ENCODE measurements at places on chromosomes 5 and 9.

DNA sequence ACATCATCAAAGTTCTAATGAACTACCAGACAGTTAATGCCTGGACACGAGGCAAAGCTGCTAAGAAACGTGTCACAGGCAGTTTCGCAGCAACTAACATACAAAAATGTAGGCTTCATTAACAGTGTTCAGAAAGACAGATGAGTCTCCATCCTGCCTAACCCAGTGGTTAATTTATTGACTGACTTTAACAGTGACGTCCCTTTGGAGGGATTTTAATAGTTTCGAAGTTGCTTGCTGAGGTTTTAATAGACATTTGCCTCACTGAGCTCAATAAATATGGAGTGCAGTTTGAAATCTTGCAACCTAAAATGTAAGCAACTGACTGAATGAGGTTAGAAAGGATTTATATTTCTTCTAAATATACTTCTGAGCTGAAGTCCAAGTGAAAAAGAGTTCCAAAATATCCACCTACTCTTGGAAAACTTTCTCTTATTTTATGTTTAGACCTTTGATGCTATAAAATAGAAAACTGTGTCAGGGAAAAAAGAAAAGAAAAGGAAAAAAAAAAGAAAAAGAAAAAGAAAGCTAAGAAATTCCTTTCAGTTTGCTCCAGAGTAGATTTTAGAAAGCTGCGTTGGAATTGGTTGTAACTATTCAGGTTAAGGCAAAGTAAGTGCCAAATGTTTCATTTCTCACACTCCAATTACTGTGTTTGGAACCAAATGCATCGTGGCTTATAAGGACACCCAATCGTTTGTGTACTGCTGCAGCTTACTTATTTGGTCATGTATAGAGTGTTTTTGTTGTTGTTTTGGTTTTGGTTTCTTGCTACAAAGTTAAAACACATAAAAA is 2016.6 kb downstream of the MAT2B start:
- no peak for DNase-seq

DNA sequence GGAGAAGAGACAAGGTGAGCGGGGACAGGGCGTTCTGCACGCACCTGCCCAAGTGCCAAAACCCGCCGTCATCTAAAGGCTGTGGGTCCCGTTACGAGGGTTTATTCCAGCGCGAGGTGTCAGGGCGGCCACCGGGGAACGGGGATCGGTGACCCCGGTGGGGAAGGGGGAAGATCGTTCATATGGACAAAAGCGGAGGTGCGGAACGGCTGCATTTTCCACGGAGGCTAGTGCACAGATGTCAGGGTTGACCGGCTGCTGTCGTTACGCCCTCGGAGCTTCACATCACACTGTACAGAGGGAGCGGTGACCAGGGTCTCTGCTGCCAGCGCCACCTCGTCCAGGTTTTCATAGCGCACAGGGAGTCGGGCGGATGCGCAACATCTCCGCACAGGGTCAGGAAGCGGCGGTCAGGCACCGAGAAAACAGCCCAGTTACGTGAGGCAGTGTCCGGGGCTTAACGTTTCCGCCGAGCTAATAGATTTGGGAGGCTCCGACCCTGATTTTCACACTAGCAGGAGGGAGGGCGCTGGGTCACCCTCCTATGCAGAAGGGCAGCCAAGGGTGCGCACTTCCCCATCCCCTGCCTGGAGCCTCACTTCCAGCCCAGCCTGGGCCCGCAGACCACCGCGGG is 13.5 kb downstream of the BTNL9 start:
- no peak for DNase-seq

- DNase-seq: no peak
Observed at GRCh38 chr5:56412601-56413379, 179.7 kb upstream of the ANKRD55 start.

DNA sequence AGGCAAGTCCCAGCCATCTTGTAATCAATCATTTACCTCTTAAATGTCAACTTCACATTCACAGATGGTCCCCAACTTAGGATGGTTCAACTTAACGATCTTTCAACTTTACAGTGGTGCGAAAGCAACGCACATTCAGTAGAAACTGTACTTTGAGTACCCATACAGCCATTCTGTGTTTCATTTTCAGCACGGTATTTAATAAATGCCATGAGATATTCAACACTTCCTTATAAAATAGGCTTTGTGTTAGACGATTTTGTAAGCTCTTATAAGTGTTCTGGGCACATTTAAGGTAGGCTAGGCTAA is 47.1 kb upstream of the ANGPTL2 start:
- no peak for DNase-seq

GRCh38 chr5:112012104-112012503 is 255.1 kb upstream of the NREP start:
- DNase-seq: no peak

DNA sequence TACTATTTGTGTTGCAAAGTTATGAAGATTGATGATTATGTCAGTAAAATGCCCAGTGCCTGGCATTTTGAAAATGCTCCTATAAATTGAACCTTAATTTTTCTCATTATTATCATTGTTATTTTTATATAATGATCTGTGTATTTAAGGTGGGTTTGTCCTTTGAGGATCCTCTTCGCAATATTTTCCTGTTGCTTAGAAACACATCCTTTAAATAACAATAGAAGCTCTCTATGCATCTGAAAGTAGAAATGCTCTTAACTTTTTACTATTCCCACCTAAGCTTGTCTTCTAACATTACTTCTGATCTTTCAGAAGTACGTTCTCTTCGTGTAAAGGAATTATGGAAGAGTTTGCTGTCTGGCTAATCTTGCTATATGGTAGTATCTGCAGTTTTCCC is 214.7 kb upstream of the TLX3 start:
- DNase-seq: no peak

GRCh38 chr9:131645078-131645776 is 94.6 kb downstream of the RAPGEF1 start:
- DNase-seq: no peak

- no peak for DNase-seq
Observed at GRCh38 chr5:1262381-1262780, 32.5 kb downstream of the TERT start.

DNA sequence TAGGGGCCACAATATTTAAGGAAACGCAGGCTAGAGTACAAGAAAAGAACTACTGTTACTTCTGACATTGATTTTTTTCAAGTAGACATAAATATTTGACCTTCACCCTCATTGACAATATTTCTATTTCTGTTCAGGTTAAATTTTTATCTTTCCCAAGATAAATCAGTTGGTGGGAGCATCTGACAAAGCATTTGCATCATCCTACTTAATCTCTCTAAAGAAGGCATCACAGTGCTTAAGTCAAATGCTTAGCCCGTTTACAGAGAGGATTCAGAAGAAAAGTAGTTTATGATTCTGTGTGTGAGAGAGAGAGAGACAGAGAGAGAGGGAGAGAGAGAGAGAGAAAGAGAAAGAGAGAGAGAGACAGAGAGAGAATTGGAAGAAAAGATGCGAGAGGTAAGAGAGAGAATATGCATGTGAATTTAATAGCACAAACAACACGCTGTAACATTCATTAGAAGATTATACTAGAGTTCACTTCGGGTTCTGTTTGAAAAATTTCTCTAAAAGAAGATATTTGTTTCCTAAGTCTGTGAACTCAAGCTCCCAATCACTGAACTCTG is 1093.3 kb upstream of the CDH6 start:
- no peak for DNase-seq

DNA sequence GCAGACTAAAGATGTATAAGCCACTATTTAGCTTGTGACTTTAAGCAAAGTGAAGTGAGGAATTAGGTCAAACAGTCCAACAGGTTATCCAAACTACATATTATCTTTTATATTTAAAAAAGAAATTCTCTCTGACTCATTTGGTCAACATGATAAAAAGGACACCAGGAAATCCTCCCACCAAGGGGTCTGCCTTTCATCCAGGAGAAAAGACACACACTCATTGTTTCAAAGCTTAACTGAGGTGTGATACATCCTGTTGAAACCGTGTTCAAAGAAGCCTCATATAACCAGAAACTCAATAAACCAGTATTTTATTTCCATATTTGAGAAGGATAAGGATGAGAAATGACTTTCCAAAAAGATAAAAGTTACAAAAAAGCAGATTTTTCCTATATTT is 417.1 kb downstream of the HCN1 start:
- DNase-seq: no peak

DNA sequence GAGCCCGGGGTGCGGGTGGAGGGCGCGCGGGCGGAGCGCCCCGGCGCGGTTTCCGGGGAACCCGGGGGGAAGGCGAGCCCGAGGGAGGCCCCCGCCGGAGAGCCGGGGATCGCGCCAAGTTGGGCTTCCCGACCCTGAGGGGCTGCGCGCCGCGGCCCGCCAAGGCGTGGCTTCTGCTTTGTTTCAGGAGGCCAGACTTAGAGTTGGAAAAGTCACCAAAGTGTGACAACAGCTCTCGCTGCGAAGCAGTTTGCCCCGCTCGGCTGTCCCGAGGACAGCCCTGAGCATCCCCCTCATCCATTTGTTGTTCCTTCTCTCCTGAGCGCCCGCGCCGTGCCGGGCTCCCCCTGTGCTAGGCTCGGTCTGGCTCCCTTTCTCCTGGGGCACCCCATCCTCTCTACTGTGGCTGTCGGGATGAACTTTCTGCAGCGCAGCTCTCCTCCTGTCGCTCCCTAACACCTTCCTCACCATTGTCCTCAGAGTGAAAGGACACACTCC is 410 bp downstream of the GLIPR2 start:
- DNase-seq: no peak

GRCh38 chr9:121868626-121869025 is 217.2 kb downstream of the DAB2IP start:
- no peak for DNase-seq

DNA sequence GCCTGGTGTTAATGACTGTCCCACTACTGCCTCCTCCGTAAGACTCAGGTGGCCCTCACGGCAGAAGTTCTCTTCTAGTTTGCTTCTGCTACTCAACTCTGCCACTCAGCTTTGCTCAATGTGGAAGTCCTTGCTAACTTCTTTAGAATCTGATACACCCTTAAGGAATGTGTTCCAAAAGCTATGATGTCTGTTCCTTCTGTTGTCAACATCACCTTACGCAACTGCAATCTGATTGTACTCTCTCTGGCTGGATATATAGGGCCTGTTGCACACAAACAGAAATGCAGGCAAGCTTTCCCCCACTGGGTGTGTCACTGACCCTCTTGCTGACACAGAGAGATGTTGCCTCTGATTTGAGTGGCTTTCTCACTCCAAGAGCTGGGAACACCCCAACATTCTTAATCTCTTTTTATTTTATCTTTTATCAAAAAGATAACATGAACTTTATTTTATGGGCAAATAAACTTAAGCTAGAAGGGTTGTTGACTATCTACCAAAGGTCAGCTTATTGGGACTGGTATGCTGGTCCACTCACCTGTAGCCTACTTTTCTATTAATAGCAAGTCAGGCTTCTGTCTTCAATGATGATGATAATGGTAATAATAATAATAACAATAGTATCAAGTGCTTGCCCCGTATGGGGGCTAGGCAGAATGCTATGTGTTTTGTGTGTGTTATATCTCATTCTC is 25.2 kb downstream of the TMEM252 start:
- DNase-seq: no peak

DNA sequence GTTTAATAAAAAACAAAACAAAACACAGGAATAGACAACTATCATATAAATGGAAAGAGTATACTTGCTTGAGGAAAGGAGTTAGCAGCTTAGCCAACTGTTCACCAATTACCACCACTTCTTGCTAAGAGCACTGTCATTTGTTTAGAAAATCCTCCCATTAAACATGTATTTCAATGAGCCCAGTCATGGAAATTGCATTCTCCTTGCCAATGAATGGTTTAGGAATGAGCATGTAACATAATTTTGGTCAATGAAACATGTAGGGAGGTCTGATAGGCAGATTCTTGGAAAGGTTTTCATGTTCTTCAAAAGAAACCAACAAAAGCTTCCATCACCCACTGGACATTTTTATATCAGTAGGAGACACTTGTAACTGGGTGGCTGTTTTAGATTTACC is 502.8 kb upstream of the PAPPA start:
- no peak for DNase-seq
